ENCODE measurements at places on chromosomes 6 and 20. TPM values are rescaled to one million over a fixed set of nuclear protein-coding genes. Genes with fewer than 3 reads are reported as not detected.

The CLIC5 gene
- 4.6 TPM for total RNA-seq

DNA sequence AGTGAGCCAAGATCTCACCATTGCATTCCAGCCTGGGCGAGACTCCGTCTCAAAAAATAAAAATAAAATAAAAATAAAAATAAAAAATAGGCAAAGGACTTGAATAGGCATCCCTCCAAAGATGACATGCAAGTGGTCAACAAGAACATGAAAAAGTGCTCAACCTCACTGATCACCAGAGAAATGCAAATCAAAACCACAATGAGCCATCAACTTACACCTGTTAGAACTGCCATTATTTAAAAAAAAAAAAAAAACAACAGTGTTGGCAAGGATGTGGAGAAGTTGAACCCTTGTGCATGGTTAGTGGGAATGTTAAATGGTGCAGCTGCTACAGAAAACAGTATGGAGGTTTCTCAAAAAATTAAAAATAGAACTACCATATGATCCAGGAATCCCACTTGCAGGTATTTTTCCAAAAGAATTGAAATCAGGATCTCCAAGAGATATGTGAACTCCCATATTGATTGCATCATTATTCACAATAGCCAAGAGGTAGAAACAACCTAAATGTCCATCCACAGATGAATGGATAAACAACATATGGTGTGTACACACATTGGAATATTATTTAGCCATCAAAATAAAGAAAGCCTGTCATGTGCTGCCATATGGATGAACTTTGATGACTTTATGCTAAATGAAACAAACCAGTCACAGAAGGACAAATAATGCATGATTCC, 2.8 kb downstream of the C20orf203 start:
- peaks cover 14% of the 10 kb centered on the region for H3K4me1 ChIP-seq
- no peak overlapping the region for H3K27ac ChIP-seq
- peaks cover 10% of the 10 kb centered on the region for H3K27me3 ChIP-seq

The CRIP3 gene
- 1.3 TPM for total RNA-seq

DNA sequence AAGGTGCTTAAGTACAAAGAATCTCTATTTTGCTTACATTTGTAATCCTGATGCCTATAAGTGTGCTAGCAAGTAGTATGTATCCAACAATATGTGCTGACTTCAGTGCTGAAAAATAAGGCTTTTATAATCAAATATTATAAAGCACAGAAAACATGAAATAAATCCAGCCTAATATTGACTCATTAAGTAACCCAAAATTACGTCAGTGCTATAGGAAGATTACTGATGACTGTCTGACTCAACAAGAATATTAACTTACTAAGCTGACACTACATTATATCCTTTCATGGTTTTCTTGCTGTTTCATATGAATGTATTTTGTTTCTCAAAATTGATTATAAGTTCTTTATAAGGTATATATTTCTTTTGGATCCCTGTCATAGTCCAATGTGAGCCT, 76.1 kb downstream of the ME1 start:
- H3K27me3 ChIP-seq = no peaks in the 10 kb centered on the region
- H3K27ac ChIP-seq = no peak overlapping the region
- DNase-seq = no peak
- no peaks in the 10 kb centered on the region for H3K36me3 ChIP-seq
- H3K4me1 ChIP-seq = no peaks in the 10 kb centered on the region

- H3K27ac ChIP-seq = no peak overlapping the region
- no peak overlapping the region for H3K4me3 ChIP-seq
- H3K27me3 ChIP-seq = no peaks in the 10 kb centered on the region
- no peaks in the 10 kb centered on the region for H3K4me1 ChIP-seq
Measured at GRCh38 chr6:124721331-124721730, 240.9 kb upstream of the RNF217 start.

DNA sequence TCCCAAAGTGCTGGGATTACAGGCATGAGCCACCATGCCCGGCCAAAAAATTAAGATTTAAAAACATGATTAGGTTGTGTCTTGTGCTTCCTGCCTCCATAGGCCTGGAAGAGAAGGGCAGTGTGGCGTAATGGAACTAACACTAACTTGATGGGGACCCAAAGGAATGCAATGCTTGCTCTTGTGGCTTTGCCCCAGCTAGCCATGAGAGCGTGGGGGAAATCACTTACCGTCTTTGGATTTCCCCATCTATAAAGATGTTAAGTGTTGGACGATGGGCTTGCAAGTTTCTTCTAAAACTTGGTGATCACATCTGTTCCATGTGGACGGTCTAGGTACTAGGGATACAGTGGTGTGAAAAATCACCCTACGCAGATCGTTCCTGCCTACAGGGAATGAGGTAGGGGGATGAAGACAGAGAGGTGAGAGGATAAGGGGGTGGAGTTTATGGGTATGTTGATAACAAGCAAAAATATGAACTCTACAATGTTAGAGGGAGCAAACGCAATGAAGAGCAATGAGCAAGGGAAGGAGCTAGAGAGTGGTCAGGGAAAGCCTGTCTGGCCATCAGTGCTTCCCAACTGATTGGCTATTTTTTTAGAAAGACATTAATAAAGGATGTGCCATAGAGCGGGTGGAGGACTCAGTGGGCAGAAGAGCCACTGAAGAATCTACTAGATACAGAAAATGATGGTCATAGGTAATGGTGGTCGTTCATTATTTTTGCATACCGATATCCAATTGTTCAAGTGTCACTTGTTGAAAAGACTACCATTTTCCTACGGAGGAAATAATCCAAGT, 165.2 kb downstream of the BCAS1 start:
- DNase-seq = no peak
- H3K36me3 ChIP-seq = no peaks in the 10 kb centered on the region
- H3K4me1 ChIP-seq = no peaks in the 10 kb centered on the region
- no peak overlapping the region for H3K27ac ChIP-seq
- no peaks in the 10 kb centered on the region for H3K27me3 ChIP-seq

DNA sequence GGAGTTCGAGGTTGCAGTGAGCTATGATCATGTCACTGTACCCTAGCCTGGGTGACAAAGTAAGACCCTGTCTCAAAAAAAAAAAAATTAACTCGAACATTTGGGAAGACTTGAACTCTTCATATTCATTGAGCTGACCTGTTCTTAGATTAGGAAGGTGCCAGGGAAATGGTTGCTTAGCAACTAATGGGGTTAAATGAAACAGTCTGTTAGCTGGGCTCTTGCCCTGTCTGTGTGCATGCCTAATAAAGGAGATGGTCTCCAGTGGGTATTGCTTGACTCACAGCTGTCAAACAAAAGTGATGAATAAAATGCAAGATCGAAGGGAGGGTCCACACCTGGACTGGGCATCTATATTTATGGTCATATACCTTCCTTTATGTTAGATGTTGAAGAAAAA, 101.8 kb downstream of the KLHL32 start:
- H3K27me3 ChIP-seq = no peaks in the 10 kb centered on the region
- no peaks in the 10 kb centered on the region for H3K4me1 ChIP-seq
- no peak for DNase-seq
- H3K36me3 ChIP-seq = no peaks in the 10 kb centered on the region
- H3K27ac ChIP-seq = no peak overlapping the region

The MOXD1 gene
- total RNA-seq = 0.13 TPM

GRCh38 chr6:52881996-52882841, 27.3 kb downstream of the GSTA3 start:
- no peak overlapping the region for H3K27ac ChIP-seq
- peak; percentile 54 for DNase-seq
- peak overlapping the region; percentile 55 for H3K4me3 ChIP-seq
- H3K36me3 ChIP-seq = no peaks in the 10 kb centered on the region
- no peaks in the 10 kb centered on the region for H3K27me3 ChIP-seq

GRCh38 chr20:34951652-34952051, 4.0 kb downstream of the GSS start:
- H3K27ac ChIP-seq = no peak overlapping the region
- no peaks in the 10 kb centered on the region for H3K27me3 ChIP-seq
- peaks cover 23% of the 10 kb centered on the region for H3K36me3 ChIP-seq
- no peak overlapping the region for H3K4me3 ChIP-seq
- H3K4me1 ChIP-seq = peaks cover 4% of the 10 kb centered on the region

DNA sequence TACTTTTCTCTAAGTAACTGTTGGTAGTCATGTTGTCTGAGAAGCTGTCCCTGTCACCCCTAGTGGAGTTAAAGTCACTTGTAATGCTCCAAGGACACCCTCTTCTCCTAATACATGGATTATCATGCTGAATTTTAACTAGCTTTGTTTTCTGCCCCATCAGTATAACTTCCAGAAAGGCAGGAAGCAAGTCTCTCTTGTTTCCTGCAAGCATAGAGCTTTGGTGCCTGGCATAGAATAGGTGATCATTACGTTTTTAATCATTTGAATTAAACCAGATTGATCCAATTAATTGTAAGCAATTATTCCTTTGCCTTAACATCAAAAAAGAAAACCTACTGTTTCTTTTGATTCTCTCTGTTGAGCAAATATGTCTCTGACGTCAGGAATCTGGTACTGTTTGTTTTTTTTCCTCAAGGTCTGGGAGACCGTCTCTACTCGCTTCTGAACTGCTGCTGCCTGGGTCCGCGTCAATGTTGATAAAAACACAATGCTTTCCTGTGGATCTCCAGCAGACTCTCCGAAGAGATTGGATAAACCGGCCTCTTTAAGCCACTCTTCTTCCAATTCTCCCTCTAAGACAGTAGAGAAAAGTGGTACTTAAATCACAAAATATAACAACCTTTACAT, 71.8 kb downstream of the ARHGAP18 start:
- no peaks in the 10 kb centered on the region for H3K36me3 ChIP-seq
- H3K4me3 ChIP-seq = no peak overlapping the region
- no peaks in the 10 kb centered on the region for H3K27me3 ChIP-seq
- no peak overlapping the region for H3K27ac ChIP-seq

GRCh38 chr6:114364301-114364700, 21.5 kb upstream of the HS3ST5 start:
- no peak overlapping the region for H3K4me3 ChIP-seq
- H3K27ac ChIP-seq = no peak overlapping the region
- H3K4me1 ChIP-seq = no peaks in the 10 kb centered on the region
- no peak for DNase-seq
- no peaks in the 10 kb centered on the region for H3K36me3 ChIP-seq

- H3K27ac ChIP-seq = no peak overlapping the region
- DNase-seq = no peak
- no peak overlapping the region for H3K4me3 ChIP-seq
- H3K27me3 ChIP-seq = no peaks in the 10 kb centered on the region
- no peaks in the 10 kb centered on the region for H3K4me1 ChIP-seq
- no peaks in the 10 kb centered on the region for H3K36me3 ChIP-seq
Measured at GRCh38 chr20:10297684-10298240, 79.1 kb downstream of the SNAP25 start.

GRCh38 chr6:158039571-158040050, 57.9 kb downstream of the SYNJ2 start:
- H3K4me3 ChIP-seq = no peak overlapping the region
- DNase-seq = no peak
- peaks cover 6% of the 10 kb centered on the region for H3K4me1 ChIP-seq
- no peak overlapping the region for H3K27ac ChIP-seq

GRCh38 chr6:150029749-150030148, 4.4 kb upstream of the RAET1L start:
- H3K36me3 ChIP-seq = no peaks in the 10 kb centered on the region
- no peak for DNase-seq

- H3K27ac ChIP-seq = no peak overlapping the region
- no peaks in the 10 kb centered on the region for H3K27me3 ChIP-seq
- peaks cover 29% of the 10 kb centered on the region for H3K4me1 ChIP-seq
- H3K4me3 ChIP-seq = no peak overlapping the region
Measured at GRCh38 chr20:25036331-25036936, 21.5 kb downstream of the ACSS1 start.

DNA sequence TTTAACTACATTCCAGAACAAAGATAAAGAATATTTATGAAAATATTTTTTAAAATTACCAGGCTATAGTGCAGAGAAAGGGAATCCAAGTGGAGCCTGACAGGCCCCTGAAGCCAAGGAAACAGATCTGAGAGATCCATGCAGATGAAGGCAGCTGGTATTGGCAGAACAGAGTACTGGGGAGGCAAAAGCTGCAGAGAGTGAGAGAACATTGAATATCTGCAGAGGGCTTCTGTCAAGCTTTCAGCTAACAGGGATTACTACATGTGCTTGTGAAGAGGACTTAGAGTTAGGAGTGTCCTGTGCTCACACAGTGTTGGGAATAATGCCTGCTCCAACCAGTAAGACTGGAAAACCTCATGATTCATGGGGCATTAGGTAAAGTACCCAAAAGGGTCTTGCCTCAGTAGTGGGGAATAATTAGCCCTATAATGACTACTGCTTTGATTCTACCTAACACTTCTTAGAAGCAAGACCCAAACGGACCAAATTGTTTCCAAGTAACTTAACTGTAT, 657.2 kb downstream of the DHX35 start:
- H3K4me1 ChIP-seq = no peaks in the 10 kb centered on the region
- DNase-seq = no peak
- H3K27me3 ChIP-seq = no peaks in the 10 kb centered on the region
- H3K4me3 ChIP-seq = no peak overlapping the region
- H3K36me3 ChIP-seq = no peaks in the 10 kb centered on the region
- H3K27ac ChIP-seq = no peak overlapping the region

GRCh38 chr6:36718560-36718959, 20.9 kb downstream of the RAB44 start:
- no peak overlapping the region for H3K4me3 ChIP-seq
- no peaks in the 10 kb centered on the region for H3K36me3 ChIP-seq
- H3K27me3 ChIP-seq = peaks cover 25% of the 10 kb centered on the region
- no peaks in the 10 kb centered on the region for H3K4me1 ChIP-seq
- H3K27ac ChIP-seq = no peak overlapping the region

The SLC52A3 gene
- total RNA-seq = not detected

DNA sequence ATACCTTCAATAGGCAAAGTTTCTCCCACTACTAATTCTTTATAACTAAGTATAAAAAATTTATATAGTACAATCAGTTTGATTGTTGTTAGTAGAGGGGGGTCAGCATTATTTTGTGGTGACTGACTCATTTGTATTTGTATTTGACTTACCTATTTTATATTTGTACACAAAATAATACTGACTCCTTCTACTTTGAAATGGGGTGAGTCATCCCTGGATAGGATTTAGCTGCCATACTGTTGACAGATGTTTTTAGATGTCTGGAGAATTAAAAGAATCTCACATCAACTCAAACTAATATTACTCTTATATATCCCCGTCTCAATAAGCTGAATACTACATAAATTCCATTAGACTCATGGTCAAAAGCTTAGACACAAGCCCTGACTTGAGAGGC, 114.9 kb downstream of the FRK start:
- no peaks in the 10 kb centered on the region for H3K4me1 ChIP-seq
- no peak overlapping the region for H3K4me3 ChIP-seq
- no peaks in the 10 kb centered on the region for H3K27me3 ChIP-seq
- no peak for DNase-seq
- no peak overlapping the region for H3K27ac ChIP-seq
- H3K36me3 ChIP-seq = no peaks in the 10 kb centered on the region

DNA sequence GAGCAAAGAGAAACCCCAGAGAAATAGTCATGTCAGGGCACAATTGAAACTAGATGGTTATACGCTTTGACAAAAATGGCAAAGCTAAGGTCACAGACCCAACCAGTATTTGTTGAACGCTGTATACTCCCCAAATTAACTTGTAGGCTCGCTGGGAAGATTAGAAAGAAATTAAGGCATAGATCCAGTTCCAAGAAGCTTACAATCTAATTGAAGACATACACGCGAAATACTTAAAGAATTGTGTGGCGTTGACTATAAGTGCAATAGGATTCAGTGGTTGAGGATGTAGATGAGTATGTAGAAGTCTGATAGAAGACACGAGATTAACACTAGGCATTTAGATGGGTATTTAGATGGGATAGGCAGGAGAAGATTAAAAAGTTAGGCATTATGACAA, 525 bp downstream of the FAM229B start:
- no peak for DNase-seq
- no peaks in the 10 kb centered on the region for H3K4me1 ChIP-seq
